Brain (organoid and tissue), 16 donors: ENCODE measurements at places on chromosomes 6 and 20.

DNA sequence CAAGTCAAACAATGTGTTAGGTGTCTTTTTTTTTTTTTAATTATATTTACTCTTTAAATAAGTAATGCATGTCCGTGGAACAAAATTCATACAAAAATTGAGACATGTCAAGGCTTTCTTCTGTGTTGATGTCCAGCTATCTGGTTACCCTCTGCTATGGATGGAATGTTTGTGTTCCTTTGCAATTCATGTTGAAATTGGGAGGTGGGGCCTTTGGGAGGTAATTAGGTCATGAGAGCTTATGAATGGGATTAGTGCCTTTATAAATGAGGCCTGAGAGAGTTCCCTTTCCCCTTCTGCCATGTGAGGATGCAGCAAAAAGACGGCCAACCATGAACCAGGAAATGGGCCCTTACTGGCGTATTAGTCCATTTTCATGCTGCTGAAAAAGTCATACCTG is 83.1 kb upstream of the KCNG1 start:
- no peak for DNase-seq

GRCh38 chr6:106097411-106098231 is 11.5 kb downstream of the PRDM1 start:
- DNase-seq = no peak

- no peak for DNase-seq
Observed at GRCh38 chr20:32596681-32597252, 11.6 kb upstream of the NOL4L start.

- no peak for DNase-seq
Observed at GRCh38 chr6:105364243-105364642, 38.6 kb downstream of the PREP start.

DNA sequence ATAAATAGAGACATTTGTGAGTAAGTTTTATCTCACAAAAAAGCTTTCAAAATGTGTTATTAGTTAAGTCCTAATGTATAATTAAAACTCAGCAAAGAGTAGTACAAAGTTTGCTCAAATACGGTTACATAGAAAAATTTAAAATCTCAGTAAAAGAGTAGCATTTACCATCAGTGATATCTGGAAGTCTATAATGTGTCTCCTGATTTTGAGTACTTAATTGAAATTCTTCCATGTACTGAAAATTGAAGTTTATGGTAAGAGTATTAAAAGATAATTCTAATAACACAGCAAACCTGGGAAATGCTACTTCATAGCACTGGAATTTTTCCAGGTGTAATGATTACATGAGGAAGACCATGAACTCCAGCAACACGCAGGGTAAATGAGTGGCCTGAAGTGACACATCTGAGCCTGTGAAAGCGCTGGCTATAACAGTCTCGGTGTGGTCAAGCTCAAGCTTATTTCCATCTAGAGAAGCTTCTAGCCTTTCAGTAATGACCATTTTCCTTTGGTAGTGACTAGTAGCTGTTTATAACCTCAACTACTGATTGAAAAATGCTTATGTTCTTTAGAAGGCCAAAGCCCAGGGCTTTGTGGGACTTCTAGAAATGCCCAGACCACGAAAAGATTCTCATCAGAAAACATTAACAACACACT is 203.2 kb downstream of the ISM1 start:
- DNase-seq = no peak

DNA sequence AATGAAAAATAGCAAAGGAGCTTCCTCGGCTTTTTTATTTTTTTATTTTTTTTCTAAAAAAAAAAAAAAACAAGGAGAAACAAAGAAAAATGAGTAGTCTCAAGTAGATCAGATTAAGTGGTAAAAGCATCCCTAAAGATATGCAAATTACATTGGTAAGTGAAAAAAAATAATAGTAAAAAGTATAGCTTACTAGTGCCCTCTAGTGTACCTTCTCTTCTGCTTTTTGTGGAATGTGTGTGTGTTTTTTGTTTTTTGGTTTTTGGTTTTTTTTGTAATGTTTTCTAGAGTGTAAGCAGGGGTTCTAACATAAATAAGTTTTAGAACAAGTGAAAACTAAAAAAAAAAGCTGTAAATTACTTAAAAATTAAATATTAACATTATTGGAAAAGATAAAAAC is 1062.0 kb downstream of the HACE1 start:
- peak; percentile 65 for DNase-seq

GRCh38 chr20:53738039-53738944 is 144.7 kb upstream of the ZNF217 start:
- peak; percentile 87 for DNase-seq

- DNase-seq = no peak
Observed at GRCh38 chr20:16975682-16976081, 227.5 kb downstream of the OTOR start.

GRCh38 chr6:154752022-154752421 is 18.8 kb downstream of the SCAF8 start:
- DNase-seq = no peak

DNA sequence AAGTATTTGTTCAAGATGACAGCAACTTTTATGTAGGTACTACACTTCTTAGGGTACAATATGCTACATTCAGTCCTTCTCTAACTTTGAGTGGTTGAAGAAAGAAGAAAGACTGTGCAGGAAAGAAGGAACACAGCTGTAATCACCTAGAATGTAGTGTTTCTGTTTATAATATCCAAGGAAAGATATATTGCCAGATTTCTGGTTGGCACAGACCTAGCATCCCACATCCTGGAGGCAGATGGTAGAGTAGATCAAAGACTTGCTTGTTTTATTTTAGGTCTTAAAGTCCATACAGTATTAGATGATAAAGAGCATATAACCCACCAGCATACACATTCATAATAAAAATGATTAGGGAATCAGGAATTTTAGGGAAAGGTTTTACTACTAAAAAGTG is 13.3 kb upstream of the FABP7 start:
- no peak for DNase-seq

- DNase-seq = no peak
Observed at GRCh38 chr20:6637160-6637579, 130.3 kb upstream of the BMP2 start.

DNA sequence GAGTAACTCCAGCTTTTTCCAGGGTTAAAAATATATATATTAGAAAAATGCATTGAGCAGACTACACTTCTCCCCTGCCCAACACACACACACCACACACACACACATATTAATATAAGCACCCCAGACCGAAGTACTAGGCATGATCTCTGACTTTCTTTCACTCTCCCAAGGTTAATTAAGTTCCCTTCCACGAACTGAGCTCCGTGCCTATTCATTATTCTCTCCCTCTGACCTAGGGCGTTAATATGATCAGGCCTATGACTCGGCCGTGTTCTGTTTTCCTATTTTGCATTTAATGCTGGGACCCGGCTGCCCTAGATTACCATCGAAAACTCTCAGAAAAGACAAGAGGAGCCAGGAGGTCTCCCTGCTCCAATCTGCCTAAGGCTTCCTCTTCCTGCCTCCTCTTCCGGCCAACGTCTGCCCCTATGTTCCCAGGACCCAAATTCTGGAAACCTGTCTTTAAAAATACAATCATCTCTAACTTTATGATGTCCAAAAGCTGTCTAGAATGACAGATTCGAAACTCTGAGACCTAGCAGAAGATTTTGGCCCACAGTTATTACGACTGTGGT is 6.1 kb upstream of the POU3F2 start:
- DNase-seq = peak; percentile 43

DNA sequence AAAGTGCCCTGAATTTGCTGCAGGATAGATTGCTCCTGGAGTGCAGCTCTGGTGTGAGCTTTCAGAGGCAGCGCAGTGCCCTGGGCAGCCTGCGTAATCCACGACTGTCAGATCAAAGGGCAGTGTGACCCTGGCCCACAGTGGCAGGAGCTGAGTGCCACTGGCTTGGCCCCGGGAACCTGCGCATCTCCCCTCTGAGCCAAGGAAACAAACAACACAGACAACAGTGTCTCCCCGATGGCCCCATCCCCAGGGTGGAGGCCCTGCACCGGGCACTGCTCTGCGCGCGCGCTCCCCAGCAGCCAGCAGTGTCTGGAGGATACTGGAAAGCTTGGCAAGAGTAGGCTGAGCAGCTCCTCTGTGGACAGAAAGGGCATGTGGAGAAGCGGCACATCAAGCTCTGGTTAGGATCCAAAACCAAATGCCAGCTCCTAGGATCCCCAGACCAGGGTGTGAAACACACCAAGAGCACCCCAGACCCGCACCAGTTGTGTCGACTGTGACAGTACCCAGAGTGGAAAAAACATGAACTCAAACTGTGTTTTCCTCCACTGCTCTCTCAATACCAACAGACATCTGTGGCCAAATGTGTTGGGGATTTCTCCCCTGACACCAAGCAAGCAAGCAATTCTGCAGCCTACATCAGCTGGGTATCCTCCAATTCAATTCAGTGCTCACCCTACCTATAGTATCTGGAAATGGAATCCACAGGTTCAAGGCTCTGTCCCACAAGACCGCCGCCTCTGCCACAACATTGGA is 26.7 kb downstream of the RBCK1 start:
- DNase-seq = no peak

GRCh38 chr20:59718751-59719150 is 114.4 kb downstream of the PHACTR3 start:
- peak; percentile 99 for DNase-seq

GRCh38 chr6:34131326-34132290 is 14.3 kb downstream of the GRM4 start:
- DNase-seq = no peak

DNA sequence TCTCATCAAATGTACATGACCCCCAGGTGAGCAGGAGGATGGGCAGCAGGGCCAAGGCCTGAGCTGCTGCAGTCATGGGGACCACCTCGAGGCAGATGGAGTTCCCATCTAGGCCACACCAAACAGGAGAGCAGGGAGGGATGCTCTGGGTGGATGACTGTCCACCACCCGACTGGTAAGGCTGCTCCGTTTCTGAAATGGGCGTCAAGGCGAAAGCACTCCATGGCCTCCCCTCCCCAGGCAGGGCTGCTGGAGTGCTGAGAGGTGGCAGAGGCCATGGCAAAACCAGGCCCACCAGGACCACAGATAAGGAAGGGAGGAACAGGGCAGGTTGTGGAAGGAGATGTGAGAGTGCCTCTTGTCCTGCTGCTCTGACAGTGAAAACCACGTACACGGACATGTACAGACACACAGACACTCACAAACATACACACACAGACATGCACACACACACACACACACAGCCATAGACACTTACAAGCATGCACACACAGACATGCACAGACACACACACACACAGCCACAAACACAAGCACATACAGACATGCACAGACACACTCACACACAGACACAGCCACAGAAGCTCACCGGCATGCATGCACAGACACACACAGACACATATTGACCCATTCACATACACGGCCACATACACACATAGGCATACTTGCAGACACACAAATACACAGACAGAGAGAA is 93.2 kb downstream of the PSMG4 start:
- no peak for DNase-seq

DNA sequence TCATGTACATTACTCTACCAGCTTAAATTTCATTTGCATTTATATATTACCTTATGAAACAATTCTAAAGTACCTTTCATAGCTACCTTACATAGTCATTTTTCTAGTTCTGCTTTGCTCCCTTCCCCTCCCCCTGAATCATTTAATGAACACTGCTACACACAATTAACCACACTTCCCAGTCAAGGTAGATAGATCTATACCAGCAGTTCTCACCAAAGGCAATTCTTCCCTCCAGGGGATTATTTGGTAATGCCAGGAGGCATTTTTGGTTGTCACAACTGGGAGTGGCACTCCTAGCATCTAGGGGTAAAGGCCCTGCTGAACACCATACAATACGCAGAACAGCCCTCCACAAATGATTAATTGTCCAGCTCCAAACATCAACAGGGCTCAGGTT is 143.9 kb upstream of the SHLD1 start:
- DNase-seq = no peak

GRCh38 chr6:134537146-134537555 is 219.2 kb upstream of the SGK1 start:
- DNase-seq = no peak

DNA sequence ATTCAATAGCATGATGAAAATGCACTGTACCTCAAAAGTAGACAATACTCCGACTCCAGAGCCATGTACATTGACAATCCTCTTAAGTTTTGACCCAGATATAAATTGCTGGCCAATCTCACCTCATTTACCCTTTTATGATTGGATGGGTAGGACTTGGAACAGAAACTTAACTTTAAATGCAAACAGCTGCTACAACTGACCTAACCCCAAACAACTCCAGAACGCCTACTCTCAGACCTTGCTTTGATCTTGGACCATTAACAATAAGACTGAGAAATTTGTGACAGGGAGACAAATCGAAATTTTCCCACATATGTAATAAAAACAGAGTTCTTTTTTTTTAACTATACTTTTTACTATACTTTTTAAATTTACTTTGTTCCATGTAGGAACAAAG is 200.5 kb upstream of the MCHR2 start:
- DNase-seq = no peak

GRCh38 chr6:93394471-93394870 is 24.9 kb downstream of the EPHA7 start:
- no peak for DNase-seq

- DNase-seq = peak; percentile 37
Observed at GRCh38 chr20:59526242-59527225, 77.8 kb upstream of the PHACTR3 start.

DNA sequence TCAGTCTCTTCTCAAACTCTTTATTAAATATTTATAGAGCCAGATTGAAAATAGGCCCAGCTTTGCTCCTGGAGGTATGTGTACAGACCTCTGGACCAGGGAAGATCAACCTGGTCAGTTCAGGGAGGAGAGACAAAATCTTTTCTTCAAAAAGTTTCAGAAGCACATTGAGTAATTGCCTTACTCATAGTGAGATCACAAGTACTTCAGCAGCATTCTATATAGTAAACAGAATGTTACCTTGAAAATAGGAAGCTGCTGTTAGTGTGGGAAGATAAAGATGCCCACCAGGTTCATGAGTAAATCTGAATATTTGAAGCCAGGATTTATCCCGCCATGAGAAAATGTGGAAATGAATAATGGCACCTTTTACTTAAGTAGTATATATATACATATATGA is 665.9 kb upstream of the CITED2 start:
- DNase-seq = no peak

DNA sequence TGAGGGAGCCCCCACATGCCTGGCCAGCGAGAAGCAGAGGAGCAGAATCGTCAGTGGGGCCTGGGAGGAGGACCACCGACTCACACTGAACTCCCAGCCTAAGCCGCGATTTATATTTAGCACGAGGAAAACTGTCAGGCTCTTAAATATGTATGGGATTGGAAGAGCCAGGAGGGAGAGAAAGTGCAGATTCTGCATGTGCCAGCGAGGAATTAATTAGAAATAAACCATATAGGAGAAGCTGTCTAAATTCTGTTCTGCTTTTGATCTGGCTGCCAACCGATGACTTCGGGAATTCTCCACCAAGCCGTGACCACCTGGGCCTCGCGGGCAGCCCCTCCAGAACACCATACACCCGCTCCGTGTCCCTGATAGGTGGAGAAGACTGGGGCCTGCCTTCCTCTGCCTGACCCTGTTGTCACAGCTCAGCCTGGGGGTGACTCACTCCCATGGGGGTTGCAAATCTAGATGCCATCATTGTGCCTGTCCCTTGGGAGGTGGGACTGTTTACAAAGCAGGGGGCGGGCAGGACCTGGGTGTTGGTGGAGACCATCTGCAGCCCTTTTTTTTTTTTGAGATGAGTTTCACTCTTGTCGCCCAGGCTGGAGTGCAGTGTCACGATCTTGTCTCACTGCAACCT is 91.1 kb upstream of the PMEPA1 start:
- DNase-seq = peak; percentile 40

- DNase-seq = no peak
Observed at GRCh38 chr6:52498538-52499017, 78.3 kb downstream of the TRAM2 start.

GRCh38 chr6:169139179-169139971 is 114.3 kb downstream of the THBS2 start:
- DNase-seq = no peak

GRCh38 chr6:1164600-1164999 is 147.3 kb upstream of the FOXQ1 start:
- DNase-seq = no peak
